ENCODE measurements at places on chromosomes 13 and 19.

DNA sequence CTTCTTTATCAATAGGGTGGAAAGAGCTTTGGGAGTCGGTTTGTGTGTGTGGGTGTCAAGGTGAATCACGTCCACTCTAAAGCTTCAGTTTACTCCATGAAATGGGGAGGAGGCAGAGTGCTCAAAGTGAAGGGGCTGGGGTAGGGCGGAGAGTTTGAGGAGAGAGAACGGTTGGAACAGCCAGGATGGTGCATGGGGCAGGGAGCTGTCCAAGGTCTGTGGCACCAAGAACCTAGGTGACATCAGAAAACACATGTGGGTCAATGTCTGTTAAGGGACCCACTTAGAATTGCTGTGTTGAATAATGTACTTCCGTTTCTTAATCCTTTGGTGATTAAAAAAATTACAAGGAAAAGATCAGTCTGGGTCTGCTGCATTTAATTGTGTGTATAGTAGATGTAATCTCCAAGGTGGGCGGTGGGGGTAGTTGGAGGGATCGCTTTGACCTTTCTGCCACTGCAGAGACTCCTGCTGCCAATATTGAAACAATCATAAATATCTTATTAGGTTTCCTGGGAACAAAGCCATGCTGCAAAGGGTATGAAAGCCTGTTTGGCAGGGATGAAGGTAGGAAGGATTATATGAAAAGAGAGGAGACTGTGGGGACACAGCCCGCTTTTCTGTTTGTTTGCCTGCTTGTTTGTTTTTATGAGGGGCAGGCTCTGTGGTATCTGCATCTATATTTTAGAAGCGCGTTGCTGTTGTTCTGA, 122.3 kb downstream of the ATP8A2 start:
- DNase-seq, result no peak

DNA sequence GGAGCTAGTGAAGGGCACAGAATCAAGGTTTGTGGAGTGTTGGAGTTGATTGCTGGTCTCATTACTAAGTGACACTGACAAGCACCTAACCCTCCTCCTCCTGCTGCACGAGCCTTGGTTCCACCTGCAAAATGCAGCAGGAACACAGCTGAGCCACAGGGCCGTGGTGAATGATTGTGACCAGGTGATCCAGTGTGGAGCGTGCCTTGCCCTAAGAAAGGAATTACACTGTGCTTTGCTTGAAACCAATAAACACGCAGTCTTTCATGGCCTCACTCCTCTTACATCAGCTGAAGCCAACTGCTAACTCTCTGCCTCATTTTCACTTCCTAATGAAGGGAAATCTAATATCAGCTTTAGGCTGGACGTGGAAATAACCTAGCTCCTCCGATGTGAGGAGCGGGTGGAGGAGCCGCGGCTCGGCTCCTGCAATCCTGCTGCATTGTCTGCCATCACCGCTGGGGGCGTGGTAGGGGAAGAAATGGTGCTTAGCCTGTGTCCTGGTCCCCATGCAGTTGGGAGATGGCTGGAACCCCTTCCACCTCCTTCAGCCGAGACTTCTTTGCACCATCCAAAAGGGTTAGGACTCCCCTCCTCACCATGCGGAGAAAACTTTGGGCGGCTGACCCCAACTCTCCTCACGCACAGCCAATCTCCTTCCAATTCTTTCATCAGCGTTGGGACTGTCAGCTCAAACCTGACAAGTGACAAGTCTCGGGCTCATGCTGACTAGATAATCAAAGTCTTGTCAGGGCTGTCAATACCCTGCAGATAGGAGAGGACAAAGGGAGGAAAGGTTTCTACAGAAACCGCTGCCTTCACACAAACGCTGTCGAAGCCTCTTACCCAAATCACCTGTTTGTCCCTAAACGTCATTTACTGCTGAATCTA, 427.9 kb downstream of the ZNF536 start:
- peak; percentile 37 for DNase-seq

GRCh38 chr19:48239120-48239519, 16.6 kb downstream of the CARD8 start:
- DNase-seq, result no peak

DNA sequence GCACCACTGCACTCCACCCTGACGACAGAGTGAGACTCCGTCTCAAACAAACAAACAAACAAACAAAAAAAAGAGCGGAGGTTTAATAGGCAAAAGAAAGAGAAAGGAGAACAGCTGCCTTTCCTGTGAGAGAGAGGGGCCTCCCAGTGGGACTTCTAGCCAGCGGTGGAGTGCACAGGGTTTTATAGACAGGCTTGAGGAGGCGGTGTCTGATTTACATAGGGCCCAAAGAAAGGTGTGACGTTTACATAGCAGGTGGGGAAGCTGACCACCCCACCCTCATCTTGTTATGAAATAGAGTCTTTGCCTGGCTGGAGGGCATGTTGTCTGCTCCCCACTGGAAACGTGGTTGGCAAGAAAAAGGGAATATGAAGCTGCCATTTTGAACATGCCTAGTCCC, 106.0 kb upstream of the CSNK1A1L start:
- DNase-seq, result no peak
